ENCODE measurements at places on chromosomes 3 and 15. TPM values are rescaled to one million over a fixed set of nuclear protein-coding genes. Genes with fewer than 3 reads are reported as not detected.

DNA sequence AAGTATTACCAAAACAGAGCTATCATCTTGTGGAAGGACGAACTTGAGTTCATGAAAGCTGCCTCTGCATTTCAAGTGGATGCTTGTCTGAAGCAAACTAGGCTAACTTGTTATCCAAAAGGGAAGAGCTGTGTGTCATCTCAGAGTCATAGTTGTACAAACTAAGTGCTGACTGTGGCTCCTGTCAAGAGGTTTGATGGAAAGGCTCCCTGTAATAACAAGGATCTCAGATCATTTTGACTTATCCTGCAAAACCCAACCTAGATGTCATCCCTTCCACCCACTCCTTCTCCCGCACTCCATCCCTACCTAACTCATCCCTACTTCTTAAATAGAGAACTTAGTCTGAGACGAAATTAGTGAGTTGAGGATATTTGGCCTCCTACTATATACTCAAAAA, 110.8 kb downstream of the NR2E3 start:
- DNase-seq = no peak

- no peak for DNase-seq
Measured at GRCh38 chr15:74878273-74878672, 5.1 kb upstream of the SCAMP2 start.

GRCh38 chr15:41594801-41595746, 36.1 kb downstream of the TYRO3 start:
- DNase-seq = no peak

GRCh38 chr15:94135486-94136147, 95.7 kb upstream of the MCTP2 start:
- peak; percentile 9 for DNase-seq

GRCh38 chr3:45607790-45608189, 13.2 kb downstream of the LIMD1 start:
- no peak for DNase-seq

DNA sequence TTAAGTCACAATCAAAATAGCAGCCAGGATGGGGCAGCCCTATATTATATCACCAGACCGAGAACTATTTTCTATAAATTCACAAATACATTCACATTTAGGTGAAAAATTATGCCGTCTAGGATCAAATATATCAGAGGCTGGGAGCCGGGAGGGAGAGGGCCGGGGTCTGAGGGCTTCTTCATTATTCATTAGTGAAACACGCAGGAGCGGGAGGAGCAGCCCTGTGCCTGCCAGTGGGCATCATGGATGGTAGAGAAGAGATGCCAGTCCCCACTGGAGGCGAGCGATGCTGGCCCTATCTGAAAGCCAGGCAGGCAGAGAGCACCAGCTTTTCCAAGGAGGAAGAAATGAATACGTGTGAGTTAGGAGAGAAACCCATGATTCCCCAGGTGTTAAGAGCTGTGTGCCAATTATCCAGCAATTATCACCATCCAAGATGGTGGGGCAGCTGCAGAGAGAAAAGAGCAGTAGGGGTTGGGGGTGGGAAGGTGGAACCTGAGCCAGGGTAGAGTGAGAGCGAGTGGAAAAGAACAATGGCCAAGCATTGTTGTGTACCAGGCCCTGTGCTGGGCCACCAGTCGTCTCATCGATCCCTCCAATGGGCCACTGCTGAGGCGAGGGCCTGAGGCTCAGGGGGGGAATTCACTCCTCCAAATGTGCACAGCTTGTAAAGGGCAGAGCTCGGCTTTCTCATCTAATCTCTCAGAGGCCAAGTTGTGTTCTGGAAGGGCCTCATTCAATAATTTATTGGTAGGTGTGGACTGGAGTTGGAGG, 261.3 kb upstream of the TLE3 start:
- no peak for DNase-seq

- DNase-seq = no peak
Measured at GRCh38 chr3:45123581-45124269, 22.5 kb downstream of the CDCP1 start.

DNA sequence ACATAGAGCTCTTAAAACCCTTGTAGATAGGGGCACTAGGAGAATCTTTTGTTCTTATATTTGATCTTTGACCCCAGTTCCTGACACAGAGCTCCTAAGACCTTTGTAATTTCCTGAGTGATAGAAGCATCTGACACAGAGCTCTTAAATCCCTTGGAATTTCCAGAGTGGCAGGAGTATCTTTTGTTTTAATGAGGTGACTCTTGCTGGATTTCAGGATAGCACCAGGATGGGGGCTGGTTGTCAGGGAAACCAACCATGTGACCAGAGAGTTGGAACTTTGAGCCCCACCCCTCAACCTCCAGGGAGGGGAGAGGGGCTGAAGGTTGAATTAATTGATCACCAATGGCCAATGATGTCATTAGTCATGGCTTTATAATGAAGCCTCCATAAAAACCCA, 47.6 kb upstream of the ST8SIA2 start:
- DNase-seq = no peak

- no peak for DNase-seq
Measured at GRCh38 chr3:46130631-46131310, 77.3 kb downstream of the CCR1 start.

DNA sequence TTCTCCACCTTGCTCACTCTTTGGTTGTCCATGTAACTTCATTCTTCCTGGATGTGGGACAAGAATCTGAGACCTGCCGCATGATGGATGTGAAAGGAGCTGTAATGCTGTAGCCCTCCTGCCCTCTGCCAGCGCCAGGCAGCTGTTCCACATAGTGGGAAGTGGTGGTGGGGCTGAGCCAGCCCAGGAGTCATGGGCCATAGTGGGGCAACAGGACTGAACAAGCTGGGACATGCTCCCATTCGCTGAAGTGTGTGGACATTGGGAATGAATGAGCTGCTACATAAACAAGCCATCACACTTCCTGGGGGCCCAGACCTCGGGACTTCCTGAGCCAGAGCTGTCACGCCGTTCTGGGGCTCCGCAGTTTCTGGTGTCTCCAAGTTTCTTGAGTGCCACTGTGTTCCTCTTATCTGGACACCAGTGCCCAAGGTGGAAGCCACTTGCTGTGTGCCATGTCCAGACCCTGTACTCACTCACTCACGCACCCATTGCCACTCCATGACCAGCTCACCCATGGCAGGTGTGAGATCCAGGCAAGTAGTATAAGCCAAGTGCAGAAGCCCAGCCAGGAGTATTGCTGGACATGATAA, 624.3 kb upstream of the EPHA6 start:
- no peak for DNase-seq

GRCh38 chr3:152202976-152203626, 65.6 kb upstream of the MBNL1 start:
- DNase-seq = no peak

GRCh38 chr3:10397879-10398278, 77.0 kb upstream of the SEC13 start:
- no peak for DNase-seq

GRCh38 chr3:16064642-16065414, 109.7 kb upstream of the GALNT15 start:
- DNase-seq = no peak

DNA sequence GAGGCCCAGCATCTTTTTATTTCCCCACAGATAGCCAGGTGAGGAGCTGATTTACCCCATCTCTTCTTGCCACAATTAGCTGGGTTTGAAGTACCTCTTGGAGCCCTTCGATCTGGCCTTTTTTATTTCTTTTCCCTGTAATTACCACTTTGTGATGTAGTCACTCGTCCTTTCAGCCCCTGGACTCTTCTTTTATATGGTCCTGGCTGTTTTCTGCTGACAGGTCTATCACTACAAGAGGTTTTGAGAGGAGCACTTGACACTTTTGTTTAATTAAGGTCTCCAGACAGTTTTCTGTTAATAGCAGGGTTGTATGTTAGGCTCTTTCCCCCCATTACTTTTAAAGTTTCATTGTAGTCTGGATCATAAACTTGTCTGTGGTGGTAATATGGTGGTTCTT, 11.8 kb downstream of the ATXN7 start:
- no peak for DNase-seq

DNA sequence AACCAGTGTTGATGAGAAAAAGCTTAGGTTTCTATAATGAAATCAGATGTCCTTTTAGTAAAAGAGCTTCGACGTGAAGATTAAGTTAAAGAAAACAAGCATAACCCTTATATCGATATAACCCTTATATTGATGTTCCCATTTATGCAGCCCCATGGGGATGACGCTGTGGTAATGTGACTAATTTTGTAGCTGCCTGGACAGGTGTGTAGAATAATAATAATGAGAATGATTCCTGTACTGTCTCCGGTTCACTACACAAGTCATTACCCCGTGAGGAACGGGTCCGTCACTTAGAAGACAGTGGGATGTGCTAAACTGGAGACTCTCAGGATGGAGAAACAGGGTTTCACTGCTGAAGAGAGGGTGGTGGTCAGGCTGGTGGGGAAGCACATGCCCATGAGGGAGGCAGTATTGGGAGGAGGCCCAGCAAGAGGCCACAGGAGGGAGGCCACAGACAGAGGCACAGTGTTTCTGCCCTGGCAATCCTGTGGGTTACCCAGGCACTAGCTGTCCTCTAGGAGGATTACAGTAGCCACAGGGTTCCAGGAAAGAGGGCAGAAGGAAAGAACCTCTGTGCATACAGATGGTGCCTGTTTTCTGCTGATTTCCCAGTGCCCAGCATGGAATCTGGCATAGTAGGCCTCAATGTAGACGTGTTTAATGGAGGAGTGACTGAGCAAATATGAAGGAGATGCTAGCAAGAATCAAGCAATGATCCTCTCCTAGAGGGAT, 191.1 kb upstream of the TSC22D2 start:
- no peak for DNase-seq

MTMR10 gene
- 40.7 TPM for total RNA-seq

GRM7 gene
- 37.0 TPM for total RNA-seq

RASL12 gene
- 18.1 TPM for total RNA-seq

SEMA5B gene
- total RNA-seq = 20.9 TPM

ARL14 gene
- total RNA-seq = not detected

TNIK gene
- 38.3 TPM for total RNA-seq

SLC9C1 gene
- total RNA-seq = 0.50 TPM

LYZL4 gene
- not detected for total RNA-seq

PLD1 gene
- total RNA-seq = 63.3 TPM

TTC21A gene
- total RNA-seq = 5.3 TPM

LDHAL6B gene
- not detected for total RNA-seq

GP9 gene
- total RNA-seq = not detected
